ENCODE measurements at places on chromosomes 5 and 9.
A peak's percentile ranks its signal among the peaks of the same experiment; 100 is the strongest.

GRCh38 chr5:156534906-156535485 lies 208.0 kb downstream of the SGCD start:
- no peaks in the 10 kb centered on the region for H3K36me3 ChIP-seq
- no peaks in the 10 kb centered on the region for H3K27me3 ChIP-seq
- no peak overlapping the region for H3K4me3 ChIP-seq
- ATAC-seq: no peak
- H3K27ac ChIP-seq: no peak overlapping the region

DNA sequence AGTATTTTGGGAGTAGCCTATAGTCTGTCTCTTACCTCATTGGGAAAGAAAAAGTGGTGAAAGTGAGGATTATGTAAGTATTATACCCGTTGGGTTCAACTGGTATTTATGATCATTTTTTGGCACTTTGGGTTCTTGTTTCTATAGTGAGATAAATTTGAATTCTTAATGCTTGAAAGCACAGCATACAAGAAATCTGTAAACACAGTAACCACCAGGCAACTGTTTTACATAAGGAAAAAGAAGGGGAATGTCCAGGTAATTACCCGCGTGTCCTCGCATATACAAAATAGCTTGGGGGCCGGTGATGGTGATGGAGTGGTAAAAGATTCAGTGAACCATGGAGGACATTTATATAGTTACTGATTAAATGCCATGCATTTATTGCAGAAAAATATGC lies 60.5 kb downstream of the BASP1 start:
- H3K27ac ChIP-seq: peak overlapping the region; percentile 87
- peaks cover 67% of the 10 kb centered on the region for H3K4me1 ChIP-seq
- ATAC-seq: peak; percentile 80
- peaks cover 47% of the 10 kb centered on the region for H3K36me3 ChIP-seq

GRCh38 chr5:176350416-176350815 lies 11.1 kb downstream of the KIAA1191 start:
- H3K27me3 ChIP-seq: no peaks in the 10 kb centered on the region
- no peak overlapping the region for H3K27ac ChIP-seq
- H3K4me1 ChIP-seq: peaks cover 24% of the 10 kb centered on the region
- H3K36me3 ChIP-seq: peaks cover 60% of the 10 kb centered on the region
- no peak overlapping the region for H3K4me3 ChIP-seq

DNA sequence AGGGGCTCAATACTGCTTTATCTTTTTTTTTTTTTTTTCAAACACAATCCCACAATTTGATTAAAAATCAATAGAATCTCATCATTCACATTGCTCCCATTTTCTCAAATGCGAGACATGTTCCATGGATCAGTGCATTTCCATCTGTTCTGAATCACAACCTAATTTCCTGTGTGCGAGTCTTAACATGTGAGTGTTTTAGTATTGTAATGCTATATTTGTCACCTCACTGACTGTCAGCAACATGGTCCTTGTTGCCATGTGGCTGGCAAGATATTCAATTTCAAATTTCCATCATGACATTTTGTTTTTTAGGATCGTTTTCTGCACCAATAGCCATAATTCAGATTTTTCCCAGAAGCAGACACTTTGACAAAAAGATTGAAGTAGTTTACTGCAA lies 233.2 kb upstream of the PRDM9 start:
- no peaks in the 10 kb centered on the region for H3K4me1 ChIP-seq
- no peaks in the 10 kb centered on the region for H3K36me3 ChIP-seq
- no peak for ATAC-seq
- H3K27me3 ChIP-seq: no peaks in the 10 kb centered on the region
- H3K4me3 ChIP-seq: no peak overlapping the region
- H3K27ac ChIP-seq: no peak overlapping the region

DNA sequence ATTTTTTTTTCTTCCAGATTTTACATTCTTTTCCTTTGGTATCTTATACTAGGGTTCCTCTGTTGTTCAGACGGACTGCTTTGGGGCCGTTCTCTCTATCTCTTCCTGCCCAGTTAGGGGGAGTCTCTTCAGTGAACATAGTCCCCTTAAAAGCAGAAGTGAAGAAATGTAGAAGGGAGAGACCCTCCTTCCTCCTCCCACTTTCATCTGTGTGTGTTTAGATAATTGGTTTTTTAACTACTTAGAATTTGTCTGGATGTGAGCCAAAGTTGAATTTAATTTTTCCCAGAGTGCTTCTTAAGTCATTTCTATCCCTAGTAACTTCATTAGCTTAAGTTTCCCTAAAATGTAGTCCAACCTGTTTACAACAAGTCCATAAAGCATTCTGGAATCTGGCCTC lies 167.5 kb downstream of the HACD4 start:
- H3K4me1 ChIP-seq: no peaks in the 10 kb centered on the region
- no peak overlapping the region for H3K4me3 ChIP-seq
- peaks cover 38% of the 10 kb centered on the region for H3K36me3 ChIP-seq
- no peak for ATAC-seq
- no peak overlapping the region for H3K27ac ChIP-seq

DNA sequence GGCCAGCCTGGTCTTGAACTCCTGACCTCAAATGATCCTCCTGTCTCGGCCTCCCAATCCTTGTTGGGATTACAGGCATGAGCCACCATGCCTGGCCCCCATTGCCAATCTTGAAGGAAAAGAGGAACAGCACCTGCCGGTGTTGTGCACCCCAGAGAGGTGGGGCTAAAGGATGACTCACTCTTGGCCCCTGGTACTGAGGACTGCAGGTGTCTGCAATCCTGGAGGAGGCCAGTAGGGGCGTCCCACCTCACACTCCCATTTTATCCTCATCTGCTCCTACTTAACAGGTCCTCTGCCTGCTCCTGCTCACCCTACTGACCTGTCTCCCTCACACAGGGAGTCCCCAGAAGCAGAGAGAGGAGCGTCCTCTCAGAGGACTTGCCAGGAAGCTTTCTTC lies 390.4 kb downstream of the ARHGEF28 start:
- H3K27ac ChIP-seq: no peak overlapping the region
- H3K27me3 ChIP-seq: peaks cover 22% of the 10 kb centered on the region
- no peaks in the 10 kb centered on the region for H3K4me1 ChIP-seq
- H3K4me3 ChIP-seq: no peak overlapping the region

- H3K27me3 ChIP-seq: no peaks in the 10 kb centered on the region
- H3K4me3 ChIP-seq: no peak overlapping the region
- no peak overlapping the region for H3K27ac ChIP-seq
- no peaks in the 10 kb centered on the region for H3K4me1 ChIP-seq
- H3K36me3 ChIP-seq: no peaks in the 10 kb centered on the region
Observed at GRCh38 chr9:92501671-92502393, 19.5 kb upstream of the ASPN start.

DNA sequence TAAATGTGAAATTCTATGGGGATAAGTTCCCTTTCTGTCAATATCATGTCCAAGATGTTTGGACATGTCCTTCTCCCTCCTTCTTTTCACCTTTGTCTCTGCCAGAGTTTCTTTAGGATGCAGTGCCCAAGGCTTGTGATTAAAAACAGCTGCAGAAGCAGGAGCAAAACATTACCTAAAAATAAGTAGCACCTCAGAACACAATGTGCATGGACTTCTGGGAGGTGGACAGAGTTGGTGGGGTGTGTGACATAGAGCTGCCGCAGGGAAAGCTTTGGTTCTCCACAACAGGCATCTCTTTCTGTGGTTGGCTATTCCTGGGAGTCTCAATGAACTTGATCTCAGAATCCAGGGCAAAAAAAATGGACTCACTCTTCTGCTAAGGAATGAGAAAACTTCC lies 97.0 kb downstream of the SEC61B start:
- no peak for ATAC-seq
- no peaks in the 10 kb centered on the region for H3K27me3 ChIP-seq
- no peak overlapping the region for H3K4me3 ChIP-seq
- H3K27ac ChIP-seq: no peak overlapping the region
- H3K4me1 ChIP-seq: no peaks in the 10 kb centered on the region

DNA sequence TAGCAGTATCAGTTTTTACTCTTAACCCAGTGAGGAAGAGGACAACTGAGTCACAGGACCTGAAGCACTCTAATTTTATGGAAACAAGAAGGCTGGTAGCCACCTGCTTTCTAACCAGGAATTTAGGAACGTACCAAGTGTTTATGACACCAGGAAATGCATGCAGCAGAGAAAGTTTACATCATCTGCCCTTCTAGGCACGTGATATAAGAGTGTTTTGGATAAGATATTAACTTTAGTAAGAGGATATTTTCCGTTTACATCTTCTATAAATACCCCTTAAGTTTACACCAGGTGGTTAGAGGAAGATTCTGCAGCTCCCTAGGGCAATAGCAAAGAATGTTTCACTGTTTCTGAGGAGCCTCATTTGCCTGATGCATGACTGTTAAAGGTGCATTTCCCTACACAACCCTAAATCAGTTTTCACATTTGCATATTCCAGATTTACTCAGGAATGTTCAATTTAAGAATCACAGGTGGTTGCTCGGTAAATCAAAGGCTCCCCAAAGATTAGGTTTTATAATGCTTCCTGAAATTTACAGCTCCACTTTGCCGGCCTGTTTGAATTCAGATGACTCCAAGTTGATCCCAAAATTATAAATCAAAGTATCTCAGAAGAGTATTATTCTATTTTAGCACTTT lies 1.8 kb downstream of the TSC1 start:
- no peaks in the 10 kb centered on the region for H3K27me3 ChIP-seq
- peaks cover 41% of the 10 kb centered on the region for H3K4me1 ChIP-seq
- no peak for ATAC-seq
- no peak overlapping the region for H3K4me3 ChIP-seq
- no peaks in the 10 kb centered on the region for H3K36me3 ChIP-seq
- no peak overlapping the region for H3K27ac ChIP-seq

GRCh38 chr9:136133191-136133958 lies 14.7 kb upstream of the TMEM250 start:
- H3K4me3 ChIP-seq: peak overlapping the region; percentile 54
- peaks cover 10% of the 10 kb centered on the region for H3K4me1 ChIP-seq
- peak; percentile 53 for ATAC-seq
- H3K36me3 ChIP-seq: no peaks in the 10 kb centered on the region
- H3K27ac ChIP-seq: no peak overlapping the region

DNA sequence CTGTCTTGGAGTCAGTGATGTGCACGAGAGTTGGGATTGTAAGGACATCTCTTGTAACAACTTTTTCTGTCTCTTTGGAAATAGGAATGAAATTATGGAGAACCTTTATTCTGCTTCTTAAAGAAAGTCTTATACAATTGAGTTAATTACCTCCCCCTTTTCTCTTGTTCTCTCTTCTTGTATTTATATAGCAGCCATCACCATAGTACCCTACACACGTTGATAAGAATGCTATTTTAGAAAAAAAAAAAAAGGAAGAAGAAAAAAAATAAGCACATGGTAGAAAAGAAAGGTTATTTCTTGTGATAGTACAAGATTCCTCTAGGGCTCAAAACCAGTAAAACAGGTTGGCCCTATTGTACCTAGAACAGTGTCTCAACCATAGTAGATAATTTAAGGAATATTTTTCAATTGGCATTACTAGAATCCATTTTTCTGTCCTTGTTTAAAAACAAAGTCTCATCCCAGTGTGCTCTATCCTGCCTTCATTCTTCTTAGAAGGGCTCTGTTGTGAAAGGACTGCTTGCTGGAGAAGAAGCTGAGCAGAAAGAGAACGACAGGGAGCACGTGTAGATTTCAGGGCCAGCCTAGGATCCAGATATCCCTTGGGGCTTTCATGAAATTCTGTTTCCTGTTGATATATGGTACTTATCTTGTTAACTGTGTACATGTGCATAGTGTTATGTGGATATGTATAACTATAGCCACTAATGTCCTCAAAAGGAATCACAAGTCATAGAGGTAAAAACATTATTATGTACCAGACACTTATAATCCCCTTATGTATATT lies 392.3 kb upstream of the MEF2C start:
- H3K4me1 ChIP-seq: peaks cover 35% of the 10 kb centered on the region
- H3K27ac ChIP-seq: peak overlapping the region; percentile 50
- no peak for ATAC-seq
- no peak overlapping the region for H3K4me3 ChIP-seq
- H3K36me3 ChIP-seq: no peaks in the 10 kb centered on the region

- no peak overlapping the region for H3K4me3 ChIP-seq
- no peak for ATAC-seq
- H3K36me3 ChIP-seq: no peaks in the 10 kb centered on the region
- H3K27ac ChIP-seq: no peak overlapping the region
- H3K27me3 ChIP-seq: no peaks in the 10 kb centered on the region
Observed at GRCh38 chr5:42881416-42882117, 69.9 kb upstream of the SELENOP start.

DNA sequence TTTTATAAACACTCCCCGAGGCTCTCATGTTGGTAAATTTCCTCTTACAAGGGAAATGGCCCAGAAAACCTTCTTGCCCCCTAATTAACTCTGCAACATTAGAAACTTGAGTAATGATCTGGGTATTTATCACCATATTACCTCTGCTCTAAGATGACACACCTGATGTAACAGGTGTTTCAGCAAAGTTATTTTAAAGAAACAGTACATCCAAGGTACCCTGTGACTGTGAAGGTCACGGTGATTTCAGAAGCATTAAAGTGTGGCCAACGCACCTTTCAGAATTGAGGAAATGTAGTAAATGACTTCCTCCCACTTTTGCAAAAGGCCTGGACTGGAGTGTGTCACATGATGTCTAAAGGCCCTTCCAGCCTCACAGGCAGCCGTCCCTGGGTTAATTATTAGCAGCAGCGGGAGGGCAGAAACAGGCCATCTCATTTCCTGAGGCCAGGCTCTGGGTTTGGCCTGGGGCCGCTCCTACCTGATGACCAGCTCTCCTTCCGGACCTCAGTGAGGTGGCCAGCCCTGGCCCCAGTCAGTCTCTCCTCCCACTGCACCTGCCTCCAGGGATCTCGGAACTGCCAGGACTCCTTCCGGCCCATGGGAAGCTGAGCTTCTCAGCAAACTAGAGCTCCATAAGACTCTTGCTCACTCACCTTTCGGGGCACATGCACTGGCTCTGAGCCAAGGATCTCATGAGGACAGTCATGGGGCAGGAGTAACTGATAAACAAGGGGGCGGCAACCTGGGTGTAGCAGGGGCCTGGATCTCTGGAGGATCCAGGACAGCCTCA lies 20.7 kb downstream of the PTPN3 start:
- no peaks in the 10 kb centered on the region for H3K4me1 ChIP-seq
- peaks cover 59% of the 10 kb centered on the region for H3K27me3 ChIP-seq
- H3K4me3 ChIP-seq: no peak overlapping the region

- no peaks in the 10 kb centered on the region for H3K27me3 ChIP-seq
- ATAC-seq: no peak
- no peak overlapping the region for H3K27ac ChIP-seq
- no peaks in the 10 kb centered on the region for H3K4me1 ChIP-seq
Observed at GRCh38 chr5:35890021-35891020, 33.6 kb downstream of the IL7R start.

GRCh38 chr5:121870489-121870888 lies 18.8 kb downstream of the FTMT start:
- H3K4me1 ChIP-seq: no peaks in the 10 kb centered on the region
- no peak overlapping the region for H3K4me3 ChIP-seq
- ATAC-seq: no peak
- no peaks in the 10 kb centered on the region for H3K36me3 ChIP-seq
- H3K27ac ChIP-seq: no peak overlapping the region

GRCh38 chr9:35776018-35776417 lies 15.4 kb upstream of the NPR2 start:
- H3K27ac ChIP-seq: peak overlapping the region; percentile 81
- peaks cover 8% of the 10 kb centered on the region for H3K36me3 ChIP-seq
- H3K4me3 ChIP-seq: no peak overlapping the region
- H3K4me1 ChIP-seq: peaks cover 21% of the 10 kb centered on the region
